SHP77 (cell line): ENCODE measurements at places on chromosomes 1 and 21.

GRCh38 chr1:218878369-218878768 lies 295.3 kb upstream of the LYPLAL1 start:
- DNase-seq: no peak

GRCh38 chr1:24074817-24075589 lies 36.9 kb downstream of the MYOM3 start:
- DNase-seq: no peak

DNA sequence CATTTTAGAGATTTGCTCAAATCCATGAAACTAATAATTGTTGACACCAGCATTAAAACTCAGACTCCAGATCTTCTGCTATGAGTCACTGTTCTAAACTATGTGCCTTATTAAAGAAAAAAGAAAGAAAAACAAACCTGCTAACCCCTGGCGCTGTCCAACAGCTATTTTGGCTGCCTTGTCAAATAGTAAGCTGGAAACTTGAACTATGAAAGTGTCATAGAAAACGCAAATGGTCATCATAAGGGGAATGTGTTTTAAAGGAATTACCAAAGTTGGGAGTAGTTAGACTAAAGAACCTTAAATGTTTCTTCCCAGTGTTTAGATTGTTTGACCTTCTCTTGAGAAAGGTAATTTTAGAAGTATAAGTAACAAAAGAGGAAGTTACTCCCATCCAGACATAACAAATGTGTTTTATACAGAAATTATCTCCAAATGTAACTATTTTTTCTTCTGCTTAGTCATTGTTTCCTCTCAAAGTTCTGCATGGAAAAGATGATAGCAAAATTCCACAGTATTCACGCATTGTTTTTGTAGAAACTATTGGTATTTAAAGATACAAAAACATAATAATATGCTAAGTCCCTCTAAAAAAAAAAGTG lies 272.4 kb downstream of the TPR start:
- no peak for DNase-seq

GRCh38 chr1:23930270-23930669 lies 17.1 kb upstream of the CNR2 start:
- no peak for DNase-seq

- DNase-seq: no peak
These were observed 66.9 kb downstream of the DYRK1A start for GRCh38 chr21:37433456-37433840.

- no peak for DNase-seq
These were observed 76.3 kb downstream of the TOMM20 start for GRCh38 chr1:235052067-235053008.

GRCh38 chr1:169119405-169119804 lies 12.9 kb downstream of the ATP1B1 start:
- no peak for DNase-seq

GRCh38 chr1:161768986-161769672 lies 3.0 kb downstream of the ATF6 start:
- DNase-seq: no peak

DNA sequence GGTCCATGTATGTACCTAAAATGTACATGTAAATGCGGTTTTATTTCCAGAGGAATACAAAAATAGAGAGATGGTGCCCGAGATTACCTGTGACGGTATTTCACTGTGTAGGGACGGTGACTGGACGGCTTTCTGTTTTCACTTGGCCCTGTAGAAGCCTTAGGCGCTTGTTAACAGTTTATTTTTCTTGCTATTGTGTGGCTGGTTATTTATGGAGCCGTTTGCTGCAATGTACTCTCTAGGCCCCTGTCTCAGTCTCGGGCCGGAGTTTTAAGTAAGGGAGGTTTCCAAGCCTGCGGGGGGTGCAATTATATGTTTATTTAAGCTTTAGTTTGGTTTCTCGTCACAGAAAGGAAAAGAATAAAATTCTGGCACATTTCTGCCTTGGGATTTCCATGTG lies 413 bp downstream of the EFCAB7 start:
- DNase-seq: no peak

DNA sequence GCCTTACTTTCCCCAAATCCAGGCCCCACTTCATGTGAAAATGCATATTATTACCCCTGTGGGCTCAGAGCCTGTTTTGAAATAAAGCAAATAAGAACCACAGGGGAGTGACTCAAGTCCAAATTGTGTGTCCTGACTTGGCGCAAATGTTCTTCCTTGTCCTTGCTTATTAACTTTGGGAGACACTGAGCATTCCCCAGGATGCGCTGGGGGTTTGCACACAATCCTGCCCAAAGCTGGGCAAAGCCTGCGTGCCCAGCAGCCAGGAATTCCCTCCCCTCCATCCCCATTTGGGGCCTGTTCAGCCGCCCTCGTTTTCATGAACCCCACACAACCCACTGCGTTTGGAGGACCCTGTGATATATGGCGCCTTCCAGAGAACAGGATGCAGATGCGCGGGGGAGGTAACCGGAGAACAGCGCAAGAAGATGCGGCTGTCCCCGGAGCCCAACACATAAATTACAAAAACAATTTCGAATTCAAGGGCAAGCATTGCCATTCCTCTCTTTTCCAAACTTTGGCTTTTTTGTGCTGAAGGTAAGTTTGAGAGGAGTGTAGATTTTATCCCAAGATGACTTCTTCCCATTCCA lies 42.4 kb upstream of the CLDN14 start:
- DNase-seq: no peak

DNA sequence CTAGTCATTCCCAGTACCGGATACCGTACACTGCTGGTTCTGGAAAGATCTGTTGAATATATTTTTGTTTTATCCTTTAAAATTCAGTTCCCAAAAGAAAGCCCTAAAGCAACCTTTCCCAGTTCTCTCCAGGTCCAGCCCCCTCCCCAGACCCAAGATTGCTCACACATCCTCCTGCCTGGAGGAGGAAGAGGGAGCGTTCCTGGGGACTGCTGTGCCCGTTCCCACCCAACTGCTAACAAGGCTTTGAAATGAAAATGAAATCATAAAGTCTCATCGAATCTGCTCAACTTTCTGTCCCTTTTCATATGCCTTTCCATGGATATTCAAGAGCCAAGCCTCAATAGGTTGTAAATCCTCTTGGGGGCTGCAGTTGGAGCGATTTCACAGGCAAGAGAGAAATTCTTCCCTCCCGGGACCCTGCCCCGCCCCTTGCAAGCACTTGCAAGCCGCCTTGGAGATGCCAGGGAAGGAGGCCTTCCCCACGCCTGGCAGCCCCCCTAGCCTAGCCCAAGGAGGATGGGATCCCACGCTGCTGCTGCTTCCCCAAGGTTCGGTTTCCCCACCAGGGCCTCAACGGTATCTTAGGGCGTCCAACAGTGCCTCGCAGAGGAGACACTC lies 113.2 kb upstream of the CACHD1 start:
- DNase-seq: no peak

DNA sequence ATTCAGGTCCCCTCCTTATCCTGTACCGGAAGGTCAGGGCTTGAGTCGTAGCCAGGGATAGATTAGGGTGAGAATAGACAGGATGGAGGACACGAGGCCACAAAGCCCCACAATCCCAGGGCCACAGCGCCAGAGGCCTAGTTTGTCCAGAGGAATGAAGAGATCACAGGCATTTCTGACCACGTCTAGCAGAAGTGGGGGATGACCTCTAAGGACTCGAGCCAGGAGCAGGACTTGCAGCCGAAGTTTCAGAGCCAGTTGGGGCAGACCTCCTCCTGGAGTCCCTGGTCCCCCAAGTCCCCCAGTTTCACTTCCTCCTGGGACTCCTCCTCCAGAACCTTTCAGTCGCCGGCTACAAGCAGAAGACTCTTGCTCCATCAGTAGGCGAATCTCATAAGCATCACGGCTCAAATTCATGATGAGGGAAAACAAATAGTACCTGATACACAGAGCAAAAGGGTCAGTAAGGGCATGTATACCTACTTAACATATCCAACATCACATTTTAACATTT lies 2.3 kb upstream of the ITGA10 start:
- no peak for DNase-seq

DNA sequence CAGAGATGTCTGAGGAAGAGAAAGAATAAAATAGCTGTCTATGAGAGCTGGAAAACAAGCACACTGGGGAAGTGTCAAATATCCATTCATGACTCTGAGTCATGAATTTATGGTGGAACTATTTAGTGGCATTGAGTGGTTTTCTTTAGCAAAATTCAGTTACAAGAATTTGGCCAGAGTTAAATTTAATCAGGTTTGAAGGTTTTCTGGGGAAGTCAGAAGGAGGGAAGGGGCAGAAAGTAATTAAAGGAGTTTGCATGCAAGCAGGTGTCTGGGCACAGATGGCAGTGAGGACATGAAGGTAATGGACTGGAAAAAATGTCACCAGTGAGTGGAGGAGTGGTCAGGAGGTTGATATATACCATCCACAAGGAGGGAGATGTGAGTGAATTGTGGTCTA lies 121.9 kb upstream of the IVNS1ABP start:
- no peak for DNase-seq

DNA sequence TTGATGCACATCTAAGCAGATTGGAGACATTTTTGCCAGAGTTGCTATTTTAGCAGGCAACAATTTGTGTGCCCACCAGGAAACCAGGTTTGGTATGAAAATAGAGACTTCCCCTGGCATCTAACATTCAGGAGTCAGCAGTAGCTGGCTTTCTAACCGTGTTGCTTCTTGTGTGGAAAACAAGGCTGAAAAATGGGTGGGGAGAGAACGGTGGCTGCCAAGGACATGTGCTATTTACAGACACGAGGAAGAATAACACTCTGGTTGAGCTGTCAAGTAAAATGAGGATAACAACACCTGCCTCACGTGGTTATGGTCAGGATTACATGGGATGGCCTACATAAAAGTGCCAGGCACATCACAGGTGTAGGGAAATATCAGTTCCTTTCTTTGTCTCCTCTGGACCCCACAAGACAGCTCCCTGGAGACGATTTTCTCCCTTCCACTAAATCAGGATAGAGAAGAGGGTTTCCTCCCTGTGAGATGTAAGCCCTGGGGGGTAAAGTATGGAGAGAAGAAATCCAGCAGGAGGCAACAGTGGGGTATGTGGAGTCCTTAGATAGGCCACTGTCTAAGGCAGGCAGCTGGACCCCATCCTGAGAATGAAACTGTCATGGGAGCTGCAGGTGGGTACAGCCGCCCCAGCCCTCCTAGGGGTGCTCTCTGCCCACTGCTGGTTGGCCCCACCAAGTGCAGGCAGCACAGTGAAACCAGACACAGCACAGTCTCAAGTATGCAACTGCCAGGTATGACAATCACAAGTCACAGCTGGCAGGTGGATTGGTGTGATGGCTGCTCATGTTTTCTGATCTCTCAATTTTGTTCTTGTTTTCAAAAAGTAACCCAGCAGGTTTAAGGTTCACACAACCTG lies 80.3 kb downstream of the TENT5C start:
- no peak for DNase-seq

DNA sequence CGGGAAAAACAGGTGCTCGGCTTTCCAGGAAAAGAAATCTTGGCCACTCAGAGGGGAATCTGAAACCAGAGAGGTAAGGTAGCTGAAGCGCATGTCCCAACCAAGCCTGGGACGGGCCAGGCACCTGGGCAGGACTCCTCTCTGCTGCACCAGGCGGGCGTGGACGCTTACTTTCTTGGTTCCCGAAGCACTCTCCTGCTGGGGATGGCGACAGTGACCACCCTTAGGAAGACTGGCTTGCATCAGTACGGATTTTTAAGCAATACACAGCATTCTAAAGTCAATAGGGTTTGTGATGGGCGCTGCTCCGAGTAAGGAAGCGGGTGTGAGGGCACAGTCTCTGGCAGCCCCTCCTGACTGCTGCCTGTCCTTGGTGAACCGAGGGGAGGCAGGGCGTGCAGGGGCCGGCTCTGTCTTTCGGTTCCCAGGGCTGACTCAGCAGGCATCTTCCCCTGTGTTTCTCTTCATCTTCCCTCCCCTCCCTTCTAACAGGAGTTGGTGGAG lies 74.9 kb upstream of the ANGPTL1 start:
- DNase-seq: no peak

- no peak for DNase-seq
These were observed 2.1 kb upstream of the RD3 start for GRCh38 chr1:211493876-211494653.

DNA sequence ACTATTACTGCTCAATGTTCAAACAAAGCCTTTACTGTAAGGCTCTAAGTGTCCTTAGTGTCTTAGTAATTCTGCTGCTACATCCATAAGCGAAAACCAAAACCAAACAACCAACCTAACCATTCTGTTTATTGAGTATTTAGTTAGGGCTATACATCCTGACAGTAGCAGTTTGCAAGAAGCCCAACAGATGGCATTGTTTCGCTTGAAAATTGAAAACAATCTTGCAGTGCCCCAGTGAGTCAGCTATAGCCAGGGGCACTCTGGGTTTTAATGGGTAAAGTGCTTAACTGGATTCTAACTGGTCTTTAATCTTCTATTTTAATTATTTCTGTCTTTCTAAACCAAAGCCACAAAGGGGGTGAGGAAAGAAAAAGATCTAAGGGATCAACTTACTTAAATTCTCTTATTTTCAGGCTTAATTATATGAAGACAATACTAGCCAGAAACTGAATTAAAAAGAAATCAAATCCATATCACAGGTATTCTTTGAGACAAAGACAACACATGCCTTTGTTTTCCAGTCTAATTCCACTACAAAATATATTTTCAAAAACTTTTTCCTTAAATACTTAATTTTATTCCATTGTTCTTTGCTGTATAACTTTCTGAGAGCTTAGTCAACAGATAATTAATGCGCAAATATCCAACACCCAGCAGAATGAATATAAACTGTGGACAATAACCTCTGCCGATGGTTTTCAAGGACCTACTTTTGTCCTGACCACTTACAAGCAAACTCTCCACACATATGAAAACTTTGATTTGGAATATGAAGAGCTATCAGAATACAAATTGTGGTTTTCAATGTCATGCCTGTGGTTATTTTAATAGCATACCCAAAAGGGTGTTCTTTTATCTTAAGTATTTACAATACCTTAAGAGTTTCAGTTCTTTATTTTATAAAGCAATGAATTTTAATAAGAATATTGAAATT lies 15.2 kb downstream of the POGZ start:
- peak; percentile 92 for DNase-seq

DNA sequence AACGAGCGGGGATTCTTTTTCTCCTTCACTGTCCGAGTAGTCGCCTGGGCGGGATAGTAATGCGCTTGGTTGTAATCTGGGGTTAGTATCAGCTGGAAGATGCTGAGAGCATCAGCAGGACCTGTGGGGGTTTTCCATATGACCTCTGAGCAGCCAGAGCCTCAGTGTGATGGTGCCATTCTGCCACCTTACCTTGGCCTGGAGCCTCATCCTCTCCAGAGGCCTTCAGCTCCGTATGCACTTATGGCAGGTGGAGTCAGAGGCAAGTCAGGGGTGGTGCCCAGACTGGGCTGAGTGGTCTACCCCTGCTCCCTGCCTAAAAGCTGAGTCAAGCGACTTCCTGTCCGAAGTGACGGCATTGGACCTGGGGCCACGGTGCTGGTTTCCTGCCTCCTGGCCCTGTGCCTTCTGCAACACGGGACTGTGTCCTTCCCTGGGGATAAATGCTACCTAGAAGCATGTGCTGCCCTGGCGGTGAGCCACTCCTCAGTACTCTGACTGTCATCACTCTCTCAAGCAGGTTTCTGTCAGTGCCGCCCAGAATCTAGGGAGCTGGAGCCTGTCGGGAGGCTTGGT lies 24.7 kb downstream of the TENT5C start:
- DNase-seq: no peak

GRCh38 chr1:230167419-230167852 lies 100.4 kb downstream of the GALNT2 start:
- DNase-seq: peak; percentile 54
